HFF-Myc (cell line): ENCODE measurements at places on chromosomes 3 and 15.

- DNase-seq: peak; percentile 4
These were observed 130.9 kb downstream of the IL1RAP start for GRCh38 chr3:190644766-190645165.

- no peak for DNase-seq
These were observed 197.5 kb downstream of the UBE3A start for GRCh38 chr15:25241241-25241801.

DNA sequence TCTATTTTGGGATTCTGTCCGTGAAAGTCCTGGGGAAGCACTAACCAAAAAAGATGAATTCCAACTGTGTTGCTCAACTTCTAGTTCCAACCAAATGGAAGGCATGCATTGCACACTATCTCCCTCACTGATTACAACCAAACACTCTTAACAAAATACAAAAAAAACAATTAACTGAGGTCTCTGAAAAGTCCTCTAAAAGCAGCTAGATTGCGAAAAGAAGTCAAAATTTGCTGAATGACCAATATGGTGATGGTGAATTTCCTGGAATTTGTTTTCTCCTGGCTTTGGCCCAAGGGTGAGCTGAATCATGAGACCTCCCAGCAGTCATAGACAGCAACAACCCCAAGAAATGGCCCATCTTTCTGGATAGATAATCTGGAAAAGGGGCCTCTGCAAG is 28.3 kb downstream of the CYP19A1 start:
- DNase-seq: no peak

DNA sequence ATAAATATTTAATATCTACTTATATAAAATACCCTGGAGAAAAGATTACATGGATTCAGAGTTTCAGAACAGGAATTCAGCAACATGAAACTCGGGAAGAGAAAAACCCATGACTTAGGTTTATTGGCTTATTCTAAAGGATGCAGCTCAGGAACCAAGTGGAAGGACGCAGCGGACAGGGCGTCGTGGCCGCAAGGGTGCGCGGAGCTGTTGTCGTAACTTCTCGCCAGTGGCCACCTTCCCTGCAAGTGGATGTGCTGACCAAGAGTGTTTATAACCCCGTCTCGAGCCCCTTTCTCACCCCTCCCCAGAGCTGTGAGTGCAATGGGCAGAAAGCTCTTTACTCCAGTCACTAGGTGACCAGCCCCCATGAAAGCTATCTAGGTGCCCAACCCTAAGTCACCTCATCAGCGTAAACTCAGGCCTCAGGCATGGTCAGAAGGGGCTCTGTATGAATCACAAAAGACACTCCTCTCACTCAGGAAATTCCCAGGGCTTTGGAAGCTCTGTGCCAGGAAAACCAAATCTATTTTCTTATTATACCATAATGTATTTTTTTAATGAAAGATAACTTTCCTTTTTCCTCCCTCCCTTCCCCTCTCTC is 77.3 kb downstream of the CHRNA7 start:
- DNase-seq: no peak

DNA sequence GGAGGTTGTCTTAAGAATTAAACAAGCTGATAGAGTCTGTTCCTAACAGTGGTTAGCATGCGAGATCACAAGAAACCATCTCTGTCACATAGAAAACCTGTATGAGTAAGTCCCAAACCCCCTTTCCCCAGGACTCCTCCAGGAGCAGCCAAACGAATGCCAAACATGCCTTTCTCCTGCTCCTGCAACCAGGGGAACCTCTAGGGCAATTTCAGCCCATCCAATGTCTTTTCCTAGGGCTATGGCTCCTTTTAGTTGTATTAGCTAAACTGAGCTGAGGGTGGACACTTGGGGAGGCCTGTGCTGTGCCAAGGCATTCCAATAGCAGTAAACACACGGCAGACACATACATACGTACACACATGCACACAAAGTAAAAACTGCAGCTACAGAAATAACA is 36.5 kb upstream of the TIMP4 start:
- DNase-seq: no peak

DNA sequence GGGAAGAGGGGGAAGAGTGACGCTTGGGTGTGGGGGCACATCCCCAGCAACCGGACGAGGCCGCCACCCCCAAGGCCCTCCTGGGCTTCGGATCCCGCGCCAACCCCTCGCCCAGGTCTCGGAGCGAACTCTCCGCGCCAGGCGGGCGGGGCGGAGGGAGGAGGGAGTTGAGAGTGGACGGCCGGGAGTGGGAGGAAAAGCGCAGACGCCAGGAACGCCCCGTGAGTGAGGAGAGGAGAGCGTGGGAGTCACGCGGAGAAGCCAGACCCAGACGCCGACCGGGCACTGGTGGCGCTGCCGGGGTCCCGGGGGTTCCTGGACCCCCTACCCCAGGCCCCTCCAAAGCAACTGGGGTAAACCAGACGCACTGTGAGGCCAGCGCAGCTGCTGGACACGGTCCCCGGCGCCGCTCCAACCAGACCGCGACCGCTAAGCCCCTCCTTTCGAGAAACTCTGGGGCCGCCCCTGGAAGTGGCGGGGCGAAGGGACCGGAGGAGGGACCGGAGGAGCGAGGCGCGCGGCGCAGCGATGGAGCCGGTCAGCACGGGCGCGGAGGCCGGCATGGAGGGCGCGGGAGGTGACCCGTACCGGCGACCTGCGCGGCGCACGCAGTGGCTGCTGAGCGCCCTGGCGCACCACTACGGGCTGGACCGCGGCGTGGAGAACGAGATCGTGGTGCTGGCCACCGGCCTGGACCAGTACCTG is at the start of gene EFCC1:
EFCC1 (plus strand) TSS at position 204 of the 705 bp plus-strand sequence; CDS start at position 529, 325 bp downstream.
- DNase-seq: no peak

- peak; percentile 73 for DNase-seq
These were observed 76.0 kb downstream of the TAMM41 start for GRCh38 chr3:11770477-11771391.

GRCh38 chr15:75738014-75738646 is 25.5 kb upstream of the CSPG4 start:
- no peak for DNase-seq

GRCh38 chr15:89197503-89197971 is 23.8 kb downstream of the RLBP1 start:
- no peak for DNase-seq

- DNase-seq: no peak
These were observed 83.9 kb upstream of the CDV3 start for GRCh38 chr3:133489466-133490085.

DNA sequence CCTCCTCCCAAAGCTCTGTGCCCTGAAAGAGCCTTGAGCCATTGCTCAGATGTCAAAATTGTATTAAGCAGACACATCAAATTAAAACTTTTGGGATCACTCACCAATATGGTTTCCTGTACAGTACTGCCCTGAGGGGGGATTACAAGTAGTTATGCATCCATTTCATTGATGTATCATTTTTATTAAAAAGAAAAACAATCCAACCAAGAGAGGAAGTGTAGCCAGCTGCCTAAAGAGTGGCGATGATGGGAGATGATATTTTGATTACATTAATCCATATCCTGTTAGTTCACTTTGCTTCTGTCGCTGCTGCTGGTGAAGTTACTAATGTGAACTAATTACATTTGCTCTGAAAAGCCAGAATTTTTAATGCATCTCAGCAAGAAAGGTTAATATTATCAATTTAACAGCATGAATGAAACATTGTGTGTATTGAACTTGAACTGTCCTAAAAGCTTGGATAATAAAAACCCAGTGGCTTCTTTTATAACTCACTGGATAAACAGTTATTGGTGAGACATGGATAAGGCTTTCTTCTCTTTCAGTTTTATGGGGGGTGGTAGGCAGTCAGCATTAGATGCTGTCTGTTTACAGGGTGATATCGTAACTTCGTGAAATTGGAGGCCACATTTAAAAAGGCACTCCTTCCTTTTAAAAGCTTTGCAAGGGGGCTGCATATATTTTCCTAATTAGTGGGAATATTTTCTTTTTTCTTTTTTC is 87.7 kb downstream of the IGF1R start:
- DNase-seq: no peak

DNA sequence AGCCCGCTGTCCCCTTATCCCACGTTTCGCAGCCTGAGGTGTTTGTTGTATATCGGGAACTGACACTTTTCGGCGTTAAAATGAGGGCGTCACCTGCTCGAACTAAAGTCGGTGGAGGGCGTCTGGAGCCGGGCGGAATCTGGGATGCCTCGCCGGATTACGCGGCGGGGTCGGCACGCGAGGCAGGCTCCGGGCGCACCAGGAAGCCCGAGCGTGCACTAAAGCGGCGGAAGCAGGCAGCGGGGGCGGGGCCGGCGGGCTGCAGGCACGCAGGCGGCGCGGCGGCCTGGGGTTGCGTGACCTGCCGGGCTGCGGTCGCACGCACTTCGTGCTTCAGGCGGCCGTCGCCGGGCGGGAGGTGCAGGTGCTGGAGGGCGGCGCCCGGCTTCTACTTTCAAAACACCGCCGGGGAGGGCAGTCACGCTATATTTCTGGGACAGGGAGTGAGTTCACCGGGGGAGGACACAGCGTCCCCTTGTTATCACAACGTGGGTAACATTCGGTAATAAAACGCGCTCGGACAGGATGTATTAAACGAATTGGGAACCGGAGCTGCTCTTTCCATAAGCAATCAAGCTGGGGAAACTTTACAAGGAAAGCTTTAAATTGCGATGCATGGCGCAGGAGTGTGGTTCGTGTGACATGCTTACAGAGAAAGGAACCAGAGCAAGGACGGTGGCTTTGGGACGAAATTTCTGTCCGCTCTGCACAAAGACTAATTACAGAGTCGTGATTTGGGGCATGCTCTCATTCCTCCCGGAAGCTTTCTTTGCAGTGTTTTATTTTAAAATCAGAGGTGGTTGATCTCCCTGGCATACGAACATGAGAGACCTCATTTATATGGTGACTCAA is 9.1 kb upstream of the LEKR1 start:
- peak; percentile 78 for DNase-seq

DNA sequence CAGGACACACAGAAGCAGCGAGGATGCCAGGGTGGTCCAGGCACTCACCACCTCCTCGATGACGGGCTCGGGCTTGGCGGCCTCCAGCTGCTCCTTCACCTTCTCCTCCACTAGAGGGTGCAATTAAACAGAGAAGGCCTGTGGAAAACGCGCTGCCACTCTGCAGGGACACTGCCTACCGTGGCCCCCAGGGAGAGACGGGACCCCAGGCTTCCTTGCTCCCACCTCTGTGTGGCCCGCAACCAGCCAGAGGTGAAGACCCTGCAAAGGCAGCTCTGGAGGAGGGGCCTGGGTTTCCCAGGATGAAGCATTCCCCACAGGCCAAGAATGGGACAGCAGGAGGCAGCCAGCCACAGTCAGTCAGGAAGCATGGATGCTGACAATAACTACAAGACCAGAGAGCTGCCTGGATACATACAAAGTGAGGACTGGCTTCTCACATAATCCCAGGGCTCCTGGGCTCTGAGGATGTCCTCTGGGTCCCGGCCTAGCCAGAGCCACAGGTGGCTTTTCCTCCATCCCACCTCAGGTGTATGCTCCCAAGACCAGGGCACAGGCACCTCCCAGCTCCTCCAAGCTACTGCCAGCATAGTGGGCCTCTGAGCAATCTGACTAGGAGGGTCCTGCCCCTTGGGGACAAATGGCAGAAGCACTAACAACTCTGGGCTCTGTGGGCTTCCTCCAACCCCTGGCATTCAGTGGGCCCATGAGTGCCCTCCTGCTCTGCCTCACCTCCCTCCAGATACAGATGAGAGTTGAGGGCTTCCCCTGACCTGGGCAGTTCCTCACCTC is 46.2 kb downstream of the PTH1R start:
- no peak for DNase-seq

DNA sequence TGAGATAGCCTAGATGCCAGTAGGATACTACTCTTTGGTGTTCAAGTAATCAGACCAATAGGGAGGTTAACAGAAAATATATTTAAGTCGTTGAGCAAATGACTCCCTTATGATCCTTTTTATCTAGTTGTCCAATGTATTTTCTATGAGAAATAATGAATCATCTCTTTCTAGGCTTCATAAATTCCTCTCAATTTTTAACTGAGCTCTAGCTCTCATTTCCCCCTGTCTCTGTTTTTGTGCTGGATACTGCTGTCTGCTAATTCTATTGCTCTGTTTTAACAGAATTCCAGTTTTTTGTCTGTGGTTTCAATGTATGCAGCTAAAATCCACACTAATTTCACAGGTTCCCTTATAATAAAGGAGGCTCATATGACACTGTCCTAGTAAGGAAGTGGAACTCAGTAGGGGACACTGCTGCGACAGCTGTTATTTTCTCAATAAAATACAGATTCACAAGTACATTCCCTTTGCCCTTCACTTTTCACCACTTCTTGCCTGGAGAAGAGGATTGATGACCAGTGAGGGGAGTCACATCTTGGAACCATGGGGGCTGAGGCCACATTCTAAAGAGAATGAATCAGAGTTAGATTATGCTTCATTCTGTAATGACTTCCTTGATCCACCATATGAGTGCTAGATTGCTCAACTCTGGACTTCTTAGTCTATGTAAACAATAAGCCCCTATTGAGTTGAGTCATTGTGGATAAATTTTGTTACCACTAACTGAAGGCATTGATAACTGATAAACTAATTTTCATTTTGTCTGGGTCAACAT is 558.7 kb upstream of the KCNMB2 start:
- peak; percentile 47 for DNase-seq

DNA sequence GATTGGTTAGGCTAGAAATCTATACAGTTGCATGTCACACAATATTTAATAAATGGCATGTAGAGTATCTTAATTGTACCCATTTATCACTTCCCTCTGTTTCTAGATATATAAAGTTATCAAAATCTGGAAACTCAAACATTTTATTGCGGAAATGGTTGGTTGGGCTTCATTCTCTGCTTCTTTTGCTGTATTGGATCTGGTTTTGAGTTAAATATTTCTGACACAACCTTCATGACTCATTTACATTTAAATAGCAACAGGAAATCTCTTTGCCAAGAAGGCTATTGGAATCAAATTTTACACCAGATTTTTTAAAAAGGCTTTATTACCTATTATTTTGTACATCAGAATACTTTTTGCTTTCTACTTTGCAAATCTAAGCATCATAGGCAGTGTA is 153.8 kb downstream of the EBLN2 start:
- no peak for DNase-seq

DNA sequence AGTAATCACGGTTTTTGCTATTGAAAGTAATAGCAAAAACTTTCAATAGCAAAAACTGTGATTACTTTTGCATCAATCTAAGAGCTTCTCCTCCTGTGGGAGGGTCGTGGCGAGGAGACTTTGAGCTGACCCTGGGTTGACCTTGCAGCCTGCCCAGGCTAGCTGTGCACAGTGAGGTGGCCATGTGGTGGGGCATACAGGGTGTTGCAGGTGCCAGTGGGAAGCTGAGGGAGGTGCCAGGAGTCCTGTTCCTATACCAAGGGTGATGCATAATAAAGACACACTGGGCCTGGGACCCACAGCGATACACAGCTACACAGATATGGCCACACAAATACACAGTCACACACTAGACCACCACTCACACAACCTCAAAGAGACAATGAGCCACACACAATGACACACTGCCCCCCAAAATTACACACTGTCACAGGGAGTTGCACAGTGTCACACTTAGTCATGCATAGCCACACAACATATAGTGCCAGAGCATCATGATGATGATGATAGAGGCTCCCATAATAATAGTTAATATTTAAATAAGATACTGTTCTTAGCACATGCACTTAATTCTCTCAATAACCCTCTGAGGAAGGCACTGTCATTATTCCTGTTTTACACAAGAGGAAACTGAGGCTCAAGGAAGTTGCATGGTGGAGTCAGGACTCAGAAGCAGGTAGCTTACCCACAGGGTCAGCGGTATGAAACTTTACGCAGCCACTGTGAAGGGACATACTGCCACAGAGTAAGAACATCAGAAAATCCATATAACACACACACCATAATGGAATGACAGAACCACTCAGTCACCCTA is 6.3 kb downstream of the PLCD1 start:
- DNase-seq: no peak
